ENCODE measurements at places on chromosomes 13 and 19. TPM values are rescaled to one million over a fixed set of nuclear protein-coding genes. Genes with fewer than 3 reads are reported as not detected.
A peak's percentile ranks its signal among the peaks of the same experiment; 100 is the strongest.

The NKPD1 gene
- 0.53 TPM for total RNA-seq

The IGFL1 gene
- total RNA-seq, result not detected

The ZNF682 gene
- total RNA-seq, result 22.6 TPM

The SPTBN4 gene
- total RNA-seq, result 2.8 TPM

The THSD8 gene
- 22.7 TPM for total RNA-seq

The MBD3L2 gene
- total RNA-seq, result not detected

The ZNF546 gene
- total RNA-seq, result 5.1 TPM

GRCh38 chr13:75402787-75403186 is 79.2 kb downstream of the TBC1D4 start:
- H3K27ac ChIP-seq, result no peak overlapping the region
- no peak overlapping the region for H3K4me3 ChIP-seq
- no peaks in the 10 kb centered on the region for H3K27me3 ChIP-seq
- DNase-seq, result no peak
- H3K4me1 ChIP-seq, result peaks cover 6% of the 10 kb centered on the region

DNA sequence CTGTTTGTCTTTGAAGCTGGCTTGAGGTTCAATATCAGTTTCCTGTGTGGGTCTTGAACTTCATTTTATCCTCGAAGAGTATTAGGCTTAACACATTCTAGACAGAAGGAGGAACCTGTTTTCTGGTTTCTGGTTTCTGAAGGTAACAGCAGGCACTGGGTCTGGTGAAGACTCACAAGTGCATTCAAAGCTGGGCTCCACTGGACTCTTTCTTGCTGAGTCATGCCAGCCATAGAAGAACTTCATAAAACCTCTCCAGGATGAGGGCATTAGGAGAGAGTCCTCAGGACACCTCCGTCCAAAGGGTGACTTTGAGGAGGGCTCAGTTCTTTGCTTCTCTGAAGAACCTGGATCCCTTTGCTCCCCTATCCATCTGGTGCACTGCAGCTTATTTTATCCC is 668.6 kb upstream of the SLC10A2 start:
- H3K27ac ChIP-seq, result no peak overlapping the region
- peaks cover 8% of the 10 kb centered on the region for H3K4me1 ChIP-seq
- H3K36me3 ChIP-seq, result no peaks in the 10 kb centered on the region
- DNase-seq, result no peak
- H3K4me3 ChIP-seq, result no peak overlapping the region
- no peaks in the 10 kb centered on the region for H3K27me3 ChIP-seq

DNA sequence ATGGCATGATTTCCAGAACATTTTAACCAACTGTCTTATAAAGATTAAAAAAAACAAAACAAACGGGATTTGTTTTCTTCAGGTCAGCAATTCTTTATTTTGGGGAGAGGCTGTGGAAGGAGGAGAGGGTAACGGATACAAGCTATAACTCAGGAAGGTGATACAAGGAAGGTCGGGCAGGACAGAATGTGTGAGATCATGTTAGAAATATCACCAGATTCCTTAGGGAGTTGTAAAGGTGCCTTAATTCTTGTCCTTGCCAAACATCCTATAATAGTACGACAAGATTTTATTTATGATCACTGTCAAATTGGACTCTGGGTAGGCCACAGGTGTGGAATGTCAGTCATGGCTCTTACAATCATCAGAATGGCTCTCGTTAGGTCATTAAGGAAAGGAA is 503.1 kb downstream of the DIAPH3 start:
- no peak overlapping the region for H3K4me3 ChIP-seq
- H3K27ac ChIP-seq, result no peak overlapping the region
- no peaks in the 10 kb centered on the region for H3K4me1 ChIP-seq
- no peak for DNase-seq

- H3K4me1 ChIP-seq, result no peaks in the 10 kb centered on the region
- DNase-seq, result peak; percentile 61
- peaks cover 8% of the 10 kb centered on the region for H3K27me3 ChIP-seq
- H3K36me3 ChIP-seq, result no peaks in the 10 kb centered on the region
Observed at GRCh38 chr19:38769635-38770211, 3.6 kb downstream of the LGALS7 start.

- no peaks in the 10 kb centered on the region for H3K4me1 ChIP-seq
- DNase-seq, result no peak
- H3K36me3 ChIP-seq, result peaks cover 22% of the 10 kb centered on the region
- H3K4me3 ChIP-seq, result no peak overlapping the region
- H3K27me3 ChIP-seq, result no peaks in the 10 kb centered on the region
Observed at GRCh38 chr13:110653271-110653670, 37.9 kb downstream of the NAXD start.

DNA sequence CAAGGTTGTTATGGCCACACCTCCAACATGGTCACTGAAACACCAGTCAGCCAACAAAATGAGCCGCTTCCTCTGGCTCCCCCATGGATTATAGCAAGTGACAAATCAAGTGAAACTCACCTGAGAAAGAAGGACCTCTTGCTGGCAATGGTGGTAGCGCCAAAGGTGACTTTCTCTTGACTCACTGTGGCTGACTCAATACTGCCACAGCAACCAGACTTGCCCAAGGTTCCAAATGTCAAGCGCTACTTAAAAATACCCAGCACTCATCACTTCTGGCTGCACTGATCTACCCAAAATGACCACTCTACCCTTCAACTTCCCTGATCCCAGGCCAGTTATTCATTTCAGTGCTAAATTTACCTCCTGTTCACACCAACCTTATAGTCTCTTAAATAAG is 495.5 kb downstream of the FOXO1 start:
- no peak for DNase-seq
- H3K27me3 ChIP-seq, result peaks cover 72% of the 10 kb centered on the region
- no peak overlapping the region for H3K4me3 ChIP-seq

GRCh38 chr13:111179908-111180760 is 65.0 kb downstream of the ARHGEF7 start:
- DNase-seq, result no peak
- peaks cover 3% of the 10 kb centered on the region for H3K36me3 ChIP-seq
- no peaks in the 10 kb centered on the region for H3K27me3 ChIP-seq
- no peak overlapping the region for H3K4me3 ChIP-seq
- peaks cover 1% of the 10 kb centered on the region for H3K4me1 ChIP-seq
- no peak overlapping the region for H3K27ac ChIP-seq

DNA sequence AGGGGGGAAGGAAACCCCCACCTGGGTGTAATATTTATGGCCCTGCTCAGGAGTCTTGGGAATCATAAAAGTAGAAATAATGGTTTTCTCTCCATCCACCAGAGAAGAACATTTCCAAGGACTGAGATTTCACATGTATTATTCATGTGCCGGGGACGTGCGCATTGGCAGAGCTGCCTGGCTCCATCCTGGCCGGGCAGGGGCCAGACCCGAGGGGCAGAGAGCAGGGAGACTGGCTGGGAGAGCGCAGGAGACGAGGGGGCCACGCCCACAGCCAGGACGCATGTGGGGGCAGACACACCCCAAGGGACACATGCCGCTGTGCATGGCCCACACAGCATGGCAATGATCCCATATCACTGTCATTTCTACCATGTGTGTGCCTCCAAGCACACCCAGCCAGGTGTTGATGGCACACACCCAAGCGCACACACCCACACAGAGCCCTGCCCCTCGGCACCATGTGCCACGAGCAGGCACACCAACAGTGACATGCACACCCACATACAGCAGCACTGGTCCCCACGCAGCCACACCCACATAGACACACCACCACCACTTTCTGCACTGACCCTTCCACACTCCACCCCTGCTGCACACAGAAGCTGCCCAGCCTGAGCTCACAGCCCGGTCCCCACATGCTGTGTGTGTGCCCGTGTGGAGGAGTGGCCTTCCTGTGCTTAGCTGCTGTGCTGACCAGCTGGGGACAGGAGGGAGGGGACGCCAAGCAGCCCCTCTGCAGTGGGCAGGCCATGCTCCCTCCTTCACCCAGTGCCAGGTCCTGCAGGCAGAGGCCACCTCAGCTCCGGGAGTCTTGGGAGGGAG is 39.3 kb downstream of the CEBPG start:
- no peaks in the 10 kb centered on the region for H3K36me3 ChIP-seq
- H3K4me3 ChIP-seq, result no peak overlapping the region
- H3K4me1 ChIP-seq, result peaks cover 1% of the 10 kb centered on the region
- no peak overlapping the region for H3K27ac ChIP-seq
- H3K27me3 ChIP-seq, result no peaks in the 10 kb centered on the region
- no peak for DNase-seq

- no peak for DNase-seq
- peaks cover 9% of the 10 kb centered on the region for H3K36me3 ChIP-seq
- peak overlapping the region; percentile 51 for H3K4me3 ChIP-seq
- H3K4me1 ChIP-seq, result peaks cover 16% of the 10 kb centered on the region
- H3K27me3 ChIP-seq, result no peaks in the 10 kb centered on the region
Observed at GRCh38 chr19:18304458-18305310, 18.2 kb downstream of the LSM4 start.

- no peak overlapping the region for H3K27ac ChIP-seq
- peaks cover 2% of the 10 kb centered on the region for H3K36me3 ChIP-seq
- no peak overlapping the region for H3K4me3 ChIP-seq
- H3K4me1 ChIP-seq, result peaks cover 2% of the 10 kb centered on the region
- no peaks in the 10 kb centered on the region for H3K27me3 ChIP-seq
- no peak for DNase-seq
Observed at GRCh38 chr19:15250640-15250993, 18.4 kb upstream of the EPHX3 start.

DNA sequence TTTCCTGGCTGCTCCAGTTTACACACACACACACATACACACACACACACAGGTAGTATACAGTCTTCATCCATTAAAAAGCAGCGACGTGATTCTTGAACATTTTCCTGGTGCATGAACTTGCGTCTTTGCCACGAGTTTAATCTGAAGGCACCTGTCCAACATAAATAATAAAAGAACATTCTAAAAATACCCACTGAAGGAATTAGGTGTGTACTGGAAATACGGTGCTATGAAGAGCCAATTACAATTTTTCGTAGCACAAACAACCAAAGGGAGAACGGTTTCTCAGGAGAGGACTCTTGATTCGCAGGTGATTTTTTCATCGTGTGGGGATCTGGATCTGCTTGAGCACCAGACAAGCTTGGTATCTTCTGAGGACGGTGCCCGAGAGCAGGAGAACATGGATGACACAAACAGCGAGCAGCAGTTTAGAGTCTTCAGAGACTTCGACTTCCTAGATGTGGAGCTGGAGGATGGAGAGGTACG is 61.2 kb downstream of the ZAR1L start:
- no peak for DNase-seq
- H3K4me1 ChIP-seq, result peaks cover 13% of the 10 kb centered on the region
- no peak overlapping the region for H3K4me3 ChIP-seq
- H3K27me3 ChIP-seq, result no peaks in the 10 kb centered on the region

DNA sequence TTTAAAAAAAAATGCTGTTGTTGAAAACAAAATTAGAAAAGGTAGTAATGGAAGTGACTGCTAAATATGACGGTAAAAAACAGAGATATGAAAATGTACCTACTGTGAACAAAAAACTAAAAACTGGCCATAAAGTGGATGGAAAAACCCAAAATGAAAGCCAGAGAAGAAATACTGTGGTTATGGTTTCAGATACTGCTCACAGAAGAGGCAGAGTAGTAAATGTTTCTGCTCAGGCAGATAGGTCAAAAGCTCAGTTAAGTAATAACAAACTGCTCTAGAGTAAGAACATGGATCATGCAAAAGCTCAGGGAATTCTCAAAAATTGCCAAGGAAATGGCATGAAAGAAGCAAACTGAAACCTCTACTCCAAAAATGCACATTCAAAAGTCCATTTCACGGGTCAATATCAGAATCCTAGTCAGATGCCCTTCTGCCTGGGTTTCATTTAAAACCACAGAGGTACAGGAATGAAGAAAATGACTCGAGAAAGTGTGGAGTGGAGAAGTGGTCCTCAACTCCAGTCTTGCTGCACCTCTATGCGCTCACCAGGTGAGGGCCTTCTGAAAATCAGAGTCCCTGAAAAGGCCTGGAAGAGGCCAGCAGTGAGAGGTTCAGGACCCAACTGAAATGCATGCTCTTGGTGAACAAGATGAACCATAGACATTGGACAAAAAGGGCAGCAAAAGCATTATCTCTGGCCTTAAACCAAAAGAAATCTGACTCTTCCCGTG is 315.0 kb upstream of the SPRY2 start:
- no peaks in the 10 kb centered on the region for H3K27me3 ChIP-seq
- no peak for DNase-seq
- H3K4me1 ChIP-seq, result no peaks in the 10 kb centered on the region
- no peak overlapping the region for H3K4me3 ChIP-seq

DNA sequence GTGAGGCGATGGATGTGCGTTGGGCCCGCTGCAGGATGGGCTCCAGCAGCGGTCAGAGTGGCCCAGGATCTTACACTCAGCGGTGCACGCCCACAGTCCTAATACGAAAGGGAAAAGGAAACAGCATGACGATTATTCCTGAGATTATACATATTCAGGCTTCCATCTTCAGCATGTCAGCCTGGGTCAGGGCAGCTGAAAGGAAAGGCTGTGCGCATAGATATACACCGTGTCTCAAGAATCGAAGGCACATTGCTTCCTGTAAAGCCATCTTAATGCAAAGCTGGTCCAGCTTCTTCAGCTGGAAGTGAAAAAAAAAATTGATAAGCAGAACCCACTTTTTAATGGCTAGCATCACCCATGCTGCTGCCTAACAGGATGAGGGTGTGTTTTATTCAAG is 3.6 kb downstream of the PCDH8 start:
- no peak for DNase-seq
- H3K4me3 ChIP-seq, result no peak overlapping the region
- H3K4me1 ChIP-seq, result peaks cover 5% of the 10 kb centered on the region
- no peaks in the 10 kb centered on the region for H3K36me3 ChIP-seq

DNA sequence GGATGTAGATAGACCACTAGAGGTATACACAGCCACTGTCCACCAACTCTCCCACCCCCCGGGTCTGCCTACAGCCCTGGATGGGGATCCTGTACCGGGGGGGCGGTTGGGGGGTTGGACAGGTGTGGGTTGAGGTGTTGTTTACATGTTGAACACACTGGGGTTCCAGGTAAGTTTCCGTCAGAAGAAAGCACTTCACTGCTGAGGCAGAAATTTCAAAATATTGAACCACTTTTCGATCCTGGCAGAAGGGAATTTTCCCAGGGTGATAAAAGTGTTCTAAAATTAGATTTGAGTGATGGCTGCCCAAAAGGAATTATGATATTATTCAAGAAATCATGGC is 6.6 kb upstream of the CEACAM16 start:
- no peak for DNase-seq
- peak overlapping the region; percentile 57 for H3K27ac ChIP-seq
- no peaks in the 10 kb centered on the region for H3K27me3 ChIP-seq
- H3K36me3 ChIP-seq, result no peaks in the 10 kb centered on the region

DNA sequence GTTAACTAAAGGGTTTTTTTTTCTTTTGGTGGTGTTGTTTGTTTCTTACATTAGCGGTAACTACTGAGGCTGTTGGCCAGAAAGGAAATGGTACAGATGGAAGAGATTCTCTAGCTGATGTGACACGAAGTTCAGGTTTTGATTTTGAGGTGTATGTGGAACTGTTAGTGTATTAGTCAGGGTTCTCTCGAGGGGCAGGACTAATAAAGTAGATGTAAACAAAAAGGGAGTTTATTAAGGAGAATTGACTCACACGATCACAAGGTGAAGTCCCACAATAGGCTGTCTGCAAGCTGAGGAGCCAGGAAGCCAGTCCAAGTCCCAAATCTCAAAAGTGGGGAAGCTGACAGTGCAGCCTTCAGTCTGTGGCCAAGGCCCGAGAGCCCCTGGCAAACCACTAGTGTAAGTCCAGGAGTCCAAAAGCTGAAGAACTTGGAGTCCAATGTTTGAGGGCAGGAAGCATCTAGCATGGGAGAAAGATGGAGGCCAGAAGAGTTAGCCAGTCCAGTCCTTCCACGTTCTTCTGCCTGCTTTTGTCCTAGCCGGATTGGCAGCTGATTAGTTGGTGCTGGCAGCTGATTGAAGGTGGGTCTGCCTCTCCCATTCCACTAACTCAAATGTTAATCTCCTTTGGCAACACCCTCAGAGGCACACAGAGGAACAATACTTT is 577.6 kb downstream of the EFNB2 start:
- DNase-seq, result no peak
- peaks cover 6% of the 10 kb centered on the region for H3K4me1 ChIP-seq
- H3K27ac ChIP-seq, result no peak overlapping the region
- H3K36me3 ChIP-seq, result no peaks in the 10 kb centered on the region
- no peak overlapping the region for H3K4me3 ChIP-seq

Data from progenitor cell of endocrine pancreas (in vitro differentiated cells).